ENCODE measurements at places on chromosomes 3 and 15.
A peak's percentile ranks its signal among the peaks of the same experiment; 100 is the strongest.

DNA sequence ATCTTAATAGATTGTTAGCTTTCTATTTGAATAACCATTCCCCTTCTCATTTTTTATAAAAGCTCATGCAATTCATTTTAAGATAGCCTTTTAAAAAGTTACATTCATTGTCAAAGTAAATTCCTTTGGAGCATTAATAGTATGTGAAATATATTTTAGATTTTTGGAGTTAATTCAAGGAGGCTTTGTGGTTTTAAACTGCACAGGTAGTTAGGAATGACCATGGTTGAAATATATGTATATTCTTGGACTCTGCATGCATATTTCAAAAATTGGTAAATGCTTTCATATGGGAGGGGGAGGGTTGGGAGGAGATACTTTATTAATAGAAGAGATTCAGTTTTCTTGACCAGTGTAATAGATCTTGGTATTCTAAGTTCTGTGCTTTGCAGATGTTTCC, 244.4 kb upstream of the C2CD4B start:
- no peak for DNase-seq

- no peak for DNase-seq
These were observed 71.6 kb upstream of the SYN2 start for GRCh38 chr3:11932636-11933035.

- DNase-seq, result peak; percentile 76
These were observed 69.8 kb upstream of the SLC4A7 start for GRCh38 chr3:27553886-27554540.

DNA sequence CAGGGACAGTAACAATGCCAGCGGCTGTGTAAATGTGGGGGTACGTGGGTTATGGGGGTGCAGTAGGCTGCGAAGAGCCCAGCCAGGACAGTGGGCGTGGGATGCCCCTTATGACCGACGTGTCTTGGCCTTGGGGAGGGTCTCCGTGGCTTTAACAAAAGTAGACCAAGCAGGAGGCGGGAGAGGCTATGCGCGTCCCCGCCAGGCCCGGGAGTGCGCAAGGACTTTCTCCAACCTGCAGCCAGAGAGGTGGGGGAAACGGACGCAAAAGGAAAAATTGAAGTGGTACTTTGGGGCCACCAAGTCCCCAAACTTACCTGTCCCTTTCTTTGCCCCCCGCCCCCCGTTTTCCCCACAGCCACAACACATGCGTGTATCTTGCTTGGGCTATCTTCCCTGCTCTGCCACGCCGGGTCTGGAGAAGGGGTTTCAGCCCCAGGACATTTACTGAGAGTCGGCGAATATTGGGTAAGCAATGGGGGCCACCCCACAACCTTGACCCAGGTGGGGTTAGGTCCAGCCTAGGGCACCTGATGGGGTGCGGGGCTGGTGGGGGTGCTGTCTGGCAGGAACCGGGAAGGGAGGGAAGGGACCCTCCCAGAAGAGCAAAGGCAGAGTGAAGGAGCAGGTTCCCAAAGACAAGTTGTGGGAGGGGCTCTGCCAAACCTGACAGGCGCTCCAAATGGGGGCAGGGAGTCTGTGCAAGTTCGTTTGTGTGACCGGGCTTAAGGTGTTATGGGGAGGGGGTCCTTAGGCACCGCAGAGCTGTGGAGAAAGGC, 652 bp downstream of the ISLR2 start:
- DNase-seq, result no peak

DNA sequence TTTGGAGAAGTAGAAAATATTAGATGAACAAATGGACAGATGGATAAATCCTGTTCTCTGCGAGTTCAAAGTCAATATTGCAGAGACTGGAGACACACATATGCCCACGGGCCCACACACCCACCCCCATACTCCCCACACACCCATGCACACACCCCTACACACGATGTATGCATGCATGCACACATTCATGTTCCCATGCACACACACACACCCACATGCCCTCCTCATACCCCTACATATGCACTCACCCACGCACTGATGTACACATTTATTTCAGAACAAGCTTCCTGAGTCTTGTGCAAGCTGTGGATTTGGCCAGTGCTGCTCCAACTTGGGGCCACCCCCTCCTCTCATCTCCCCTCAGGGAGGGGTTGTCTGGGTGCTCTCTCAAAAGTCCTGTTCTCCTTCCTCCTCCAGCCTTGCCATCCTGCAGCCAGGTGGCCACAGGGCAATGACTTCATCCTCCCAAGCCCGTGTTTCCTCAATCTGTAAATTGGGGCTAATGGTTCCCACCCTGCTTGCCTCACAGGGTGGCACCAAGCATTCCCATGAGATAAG, 16.4 kb downstream of the MAPKAPK3 start:
- DNase-seq, result no peak

DNA sequence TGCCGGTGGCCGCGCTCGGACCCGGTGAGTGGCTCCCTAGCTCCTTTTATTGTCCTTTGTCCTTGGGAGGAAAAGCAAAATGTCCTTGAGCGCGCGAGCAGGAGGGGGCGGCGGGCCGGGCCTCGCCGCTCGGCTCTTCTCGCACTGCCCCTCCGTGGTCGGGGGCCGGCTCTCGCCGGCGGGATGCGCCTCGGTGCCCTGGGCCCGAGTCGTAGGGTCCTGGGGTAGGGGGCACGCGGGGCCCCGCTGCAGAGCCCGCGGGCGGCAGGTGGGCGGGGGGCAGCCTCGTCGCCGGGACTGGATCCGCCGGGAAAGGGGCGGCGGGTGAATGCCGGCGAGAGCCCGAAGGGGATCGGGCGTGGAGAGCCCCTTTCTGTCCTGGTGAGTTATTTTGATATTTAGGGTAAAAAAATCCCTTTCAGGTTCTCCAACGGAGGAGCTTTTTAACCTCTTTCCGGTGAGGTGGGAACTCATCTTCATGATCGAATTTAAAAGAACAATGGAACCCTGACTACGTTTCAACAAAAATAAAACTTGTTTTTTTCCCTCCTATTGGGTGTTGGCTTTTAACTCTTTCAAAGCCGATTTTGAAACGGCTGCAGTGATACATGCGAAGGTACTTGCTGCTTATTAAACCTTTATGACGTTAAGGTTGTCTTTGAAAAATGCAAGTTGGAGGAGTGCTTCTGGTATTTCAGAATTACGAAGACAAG, 16.8 kb upstream of the CHD2 start:
- DNase-seq, result peak; percentile 82

GRCh38 chr3:15860014-15860934, 62.5 kb upstream of the ANKRD28 start:
- DNase-seq, result no peak

GRCh38 chr15:55786341-55786740, 43.4 kb upstream of the PRTG start:
- no peak for DNase-seq
